MM.1S (cell line): ENCODE measurements at places on chromosomes 2 and 18.

GRCh38 chr2:160271171-160272086 lies 71.4 kb upstream of the ITGB6 start:
- DNase-seq, result no peak

DNA sequence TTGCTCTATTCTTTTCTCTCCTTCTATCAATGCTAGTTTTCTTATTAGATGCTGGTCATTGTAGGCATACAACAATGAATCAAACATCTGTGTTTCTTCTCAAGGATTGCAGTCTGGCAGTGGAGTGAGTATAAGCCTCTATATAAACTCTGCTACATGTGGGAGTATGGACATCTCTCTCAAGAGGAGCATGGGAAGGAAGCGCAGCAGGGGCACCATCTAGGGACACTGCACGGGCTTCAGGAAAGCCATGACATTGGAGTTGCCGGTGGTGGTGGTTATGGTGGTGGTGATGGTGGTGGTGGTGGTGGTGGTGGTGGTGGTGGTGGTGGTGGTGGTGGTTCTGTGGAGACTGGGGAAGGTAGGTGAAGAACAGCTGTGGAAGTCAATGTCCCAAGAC lies 462.6 kb downstream of the RNF144A start:
- DNase-seq, result no peak

- DNase-seq, result peak; percentile 53
Observed at GRCh38 chr2:8761529-8762164, 75.8 kb downstream of the KIDINS220 start.

GRCh38 chr2:169727065-169727464 lies 6.6 kb upstream of the KLHL23 start:
- no peak for DNase-seq

- no peak for DNase-seq
Observed at GRCh38 chr2:218516614-218517013, 51.5 kb downstream of the USP37 start.

GRCh38 chr2:28342081-28342967 lies 50.3 kb upstream of the FOSL2 start:
- DNase-seq, result no peak

DNA sequence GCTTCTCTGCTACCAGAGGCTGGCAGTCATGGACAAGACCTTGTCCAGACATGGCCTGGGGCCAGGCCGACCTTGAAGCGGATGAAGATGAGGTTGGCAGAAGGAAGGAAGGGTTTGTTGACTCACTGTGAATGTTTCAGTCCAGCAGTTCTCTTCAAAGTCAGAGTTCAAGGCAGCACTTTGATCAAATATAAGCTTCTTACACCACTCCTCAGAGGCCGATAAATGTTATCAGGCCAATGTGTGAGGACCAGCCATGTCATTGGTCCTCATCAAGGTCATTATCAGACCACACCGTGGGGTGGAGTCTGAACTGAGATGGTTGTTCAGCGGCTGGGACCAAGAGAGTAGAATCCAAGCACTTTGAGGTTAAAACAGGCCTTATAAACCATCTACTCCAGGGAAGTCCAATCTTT lies 35.5 kb downstream of the QPCT start:
- DNase-seq, result no peak

DNA sequence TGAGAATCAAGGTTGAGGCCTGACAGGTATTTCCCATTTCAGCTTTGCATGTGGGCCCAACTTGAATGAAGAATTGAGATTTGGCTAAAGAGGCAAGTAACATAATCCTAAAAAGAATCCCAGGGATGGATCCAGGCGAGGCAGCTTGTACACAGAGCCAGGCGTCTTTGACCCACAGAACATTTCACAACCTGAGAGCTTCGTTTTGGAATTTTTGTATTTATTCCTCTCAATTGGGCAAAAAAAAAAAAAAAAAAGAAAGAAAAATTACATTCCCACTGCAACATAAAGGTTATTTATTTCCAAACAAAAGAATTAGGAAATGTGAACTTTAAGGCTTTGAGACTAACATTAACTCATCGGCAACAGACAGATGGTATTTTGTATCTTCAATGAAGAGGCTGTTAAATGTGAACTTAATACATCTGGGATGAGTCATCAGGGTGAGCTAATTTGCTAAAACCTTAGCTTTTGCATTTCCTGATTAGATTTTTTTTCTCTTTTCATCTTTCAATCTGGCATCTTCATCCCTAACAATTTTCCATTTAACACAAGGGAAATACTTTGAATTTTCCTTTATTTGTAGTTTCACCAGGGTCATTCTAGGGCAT lies 478.5 kb upstream of the TNP1 start:
- DNase-seq, result no peak

GRCh38 chr2:109331896-109332848 lies 203.2 kb downstream of the SH3RF3 start:
- peak; percentile 67 for DNase-seq

GRCh38 chr2:110740747-110741349 lies 8.5 kb downstream of the ACOXL start:
- no peak for DNase-seq

GRCh38 chr2:172296267-172297046 lies 130.9 kb upstream of the ITGA6 start:
- DNase-seq, result no peak

- DNase-seq, result no peak
Observed at GRCh38 chr18:49621717-49622351, 60.0 kb downstream of the LIPG start.

DNA sequence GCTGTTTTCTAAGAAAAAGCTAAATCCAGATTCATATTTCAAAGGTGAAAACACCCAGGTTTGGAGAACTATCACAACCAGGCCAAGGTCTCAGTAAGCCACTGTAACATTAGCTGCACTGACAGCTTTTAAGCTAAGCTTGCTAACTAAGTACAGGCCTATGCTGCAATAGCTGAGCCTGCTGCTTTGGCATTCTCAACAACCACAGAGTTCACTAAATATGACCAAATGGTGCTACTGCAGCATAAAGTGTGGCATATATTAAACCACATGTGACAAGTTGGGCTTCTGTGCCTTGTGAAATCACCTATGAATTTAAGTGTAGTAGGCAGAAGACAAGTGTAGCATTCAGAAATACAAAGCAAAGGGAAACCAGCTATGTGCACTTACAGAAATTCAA lies 206.7 kb downstream of the TCF4 start:
- peak; percentile 7 for DNase-seq

GRCh38 chr2:135349941-135350340 lies 181.1 kb downstream of the ZRANB3 start:
- no peak for DNase-seq

GRCh38 chr2:221085341-221085900 lies 486.7 kb downstream of the EPHA4 start:
- no peak for DNase-seq

- DNase-seq, result no peak
Observed at GRCh38 chr18:46243673-46244072, 139.5 kb downstream of the HAUS1 start.

DNA sequence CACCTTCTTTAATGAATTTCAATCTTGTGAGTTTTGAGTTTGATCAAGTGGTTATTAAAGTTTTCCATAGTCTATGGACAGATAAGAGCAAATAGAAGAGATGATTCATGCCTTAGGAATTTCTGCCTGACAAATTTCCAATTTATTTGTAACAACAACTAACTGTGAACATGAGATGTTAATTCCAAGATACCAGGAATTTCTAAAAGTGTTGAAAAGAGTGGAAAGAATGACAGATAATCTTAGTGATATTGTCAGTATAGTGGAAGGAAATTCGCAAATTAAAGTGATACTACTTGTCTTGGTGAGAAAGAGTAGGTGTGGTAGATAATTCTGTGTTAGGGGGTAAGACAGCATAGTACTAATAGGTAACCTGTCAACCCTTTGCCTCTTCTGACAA lies 82.4 kb downstream of the AGPS start:
- no peak for DNase-seq

- no peak for DNase-seq
Observed at GRCh38 chr2:142938240-142938639, 60.8 kb downstream of the KYNU start.

DNA sequence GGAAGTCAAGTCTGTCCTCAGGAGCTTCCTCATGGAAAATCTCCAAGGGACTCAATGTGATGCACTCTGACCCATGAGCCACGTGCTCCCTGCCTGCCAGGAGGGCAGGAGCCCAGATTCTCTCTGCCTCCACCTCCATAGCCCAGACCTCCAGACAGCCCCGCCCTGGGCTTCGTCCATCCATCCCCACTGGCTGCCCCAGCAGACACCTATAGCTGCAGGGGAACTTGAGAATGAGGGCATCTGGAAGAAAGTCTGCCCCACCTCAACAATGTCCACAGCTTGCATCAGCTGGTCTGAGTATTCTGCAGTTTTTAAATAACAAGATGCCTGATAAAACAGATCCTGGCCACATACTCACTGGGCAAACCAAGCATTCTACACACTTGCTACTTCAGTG lies 418.8 kb upstream of the SMIM21 start:
- DNase-seq, result no peak

GRCh38 chr18:79424008-79424565 lies 28.4 kb downstream of the NFATC1 start:
- no peak for DNase-seq

- DNase-seq, result no peak
Observed at GRCh38 chr2:162063281-162063680, 10.7 kb downstream of the DPP4 start.

DNA sequence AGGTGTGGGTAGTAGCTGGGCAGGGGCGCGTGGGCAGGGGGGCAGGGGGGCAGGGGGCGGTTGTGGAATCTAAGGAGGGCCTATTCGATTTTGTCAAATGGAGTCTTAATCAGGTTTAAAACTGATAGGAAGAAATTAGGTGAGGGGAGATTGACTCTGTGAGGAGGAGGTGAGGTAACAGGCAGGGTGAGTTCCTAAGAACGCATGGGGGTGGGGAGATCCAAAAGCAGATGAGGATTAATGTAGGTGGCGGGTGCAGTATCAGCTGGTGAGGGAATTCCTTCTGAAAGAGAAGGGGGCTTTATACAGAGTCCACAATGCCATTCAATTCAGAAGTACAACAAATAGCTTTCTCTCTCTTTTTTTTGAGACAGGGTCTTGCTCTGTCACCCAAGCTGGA lies 72.7 kb downstream of the CAB39 start:
- DNase-seq, result no peak

DNA sequence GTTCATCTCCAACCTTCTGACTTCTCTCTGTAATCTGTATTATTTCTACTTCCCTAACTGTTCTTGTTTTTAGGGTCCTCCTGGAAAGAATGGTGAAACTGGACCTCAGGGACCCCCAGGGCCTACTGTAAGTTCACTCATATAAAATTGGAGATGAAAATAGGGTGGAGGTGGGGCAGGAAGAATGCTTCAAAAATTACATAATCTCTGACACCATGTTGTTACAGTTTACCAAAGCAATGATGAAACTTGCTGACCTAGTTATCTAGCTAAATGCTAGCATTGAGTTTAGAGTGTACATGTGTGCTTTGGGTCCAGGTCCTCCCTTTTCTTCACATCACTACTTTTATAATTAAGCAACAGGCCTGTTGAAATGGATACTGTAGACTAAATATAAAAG lies 23.1 kb downstream of the COL3A1 start:
- DNase-seq, result no peak

DNA sequence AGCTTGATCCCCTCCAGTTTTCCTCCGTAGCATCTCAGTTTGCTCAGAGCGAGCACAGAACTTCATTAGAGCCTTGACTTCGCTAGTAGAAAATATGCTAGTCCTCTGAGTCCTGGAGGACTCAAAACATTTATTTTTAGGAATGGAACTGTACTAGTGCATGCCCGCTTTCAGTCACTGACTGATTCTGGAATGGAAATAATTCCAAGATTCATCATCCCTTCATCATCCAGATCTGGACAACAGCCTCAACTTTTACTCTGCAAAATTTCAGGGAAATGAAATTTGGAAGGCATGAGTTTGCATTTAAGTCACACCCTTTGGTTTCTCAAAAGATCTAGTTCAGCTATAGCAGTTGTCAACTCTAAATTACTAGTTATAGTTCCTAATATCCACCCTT lies 304.6 kb downstream of the XIRP2 start:
- no peak for DNase-seq

DNA sequence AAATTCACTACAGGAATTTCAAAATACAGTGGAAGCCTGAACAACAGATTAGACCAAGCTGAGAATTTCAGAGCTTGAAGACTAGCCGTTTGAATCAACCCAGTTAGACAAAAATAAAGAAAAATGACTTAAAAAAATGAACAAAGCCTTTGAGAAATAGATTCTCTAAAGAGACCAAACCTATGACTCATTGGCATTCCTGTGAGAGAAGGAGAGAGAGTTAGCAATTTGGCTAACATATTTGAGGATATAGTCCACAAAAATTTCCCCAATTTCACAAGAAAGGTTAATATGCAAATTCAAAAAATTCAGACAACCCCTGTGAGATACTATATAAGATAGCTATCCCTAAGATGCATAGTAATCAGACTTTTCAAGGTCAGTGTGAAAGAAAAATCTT lies 78.0 kb downstream of the MYO3B start:
- DNase-seq, result no peak

DNA sequence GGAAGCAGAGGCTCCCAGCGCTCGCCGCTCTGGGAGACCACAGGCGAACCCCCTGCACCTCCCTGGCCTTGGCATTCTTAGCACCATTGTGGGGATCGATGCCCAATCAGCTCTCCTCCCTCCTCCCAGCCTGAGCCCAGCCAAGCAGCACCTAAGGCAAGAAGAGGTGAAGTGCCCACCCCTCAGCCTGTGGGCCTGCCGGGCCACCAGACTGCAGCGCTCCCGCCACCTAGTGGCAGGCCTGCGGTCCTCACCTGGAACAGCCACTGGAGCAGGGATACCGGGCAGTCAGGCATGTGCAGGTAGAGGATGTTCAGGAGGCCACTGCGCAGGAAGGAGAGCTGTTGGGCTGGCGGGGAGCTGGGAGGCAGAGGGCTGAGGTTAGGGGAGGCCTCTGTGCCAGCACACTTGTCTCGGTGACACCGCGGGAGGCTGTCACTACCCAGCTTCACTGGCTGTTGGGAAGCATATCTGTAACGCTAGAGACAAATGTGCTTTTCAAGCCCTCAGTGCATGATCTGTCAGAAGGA lies 35.2 kb downstream of the FAM178B start:
- DNase-seq, result peak; percentile 61

GRCh38 chr2:172558372-172558771 lies 2.5 kb downstream of the PDK1 start:
- peak; percentile 36 for DNase-seq

- DNase-seq, result no peak
Observed at GRCh38 chr2:127086990-127087790, 19.8 kb downstream of the BIN1 start.

GRCh38 chr2:226799976-226800940 lies 638 bp upstream of the IRS1 start:
- DNase-seq, result peak; percentile 19

GRCh38 chr2:189076572-189076971 lies 102.4 kb downstream of the COL3A1 start:
- DNase-seq, result no peak

DNA sequence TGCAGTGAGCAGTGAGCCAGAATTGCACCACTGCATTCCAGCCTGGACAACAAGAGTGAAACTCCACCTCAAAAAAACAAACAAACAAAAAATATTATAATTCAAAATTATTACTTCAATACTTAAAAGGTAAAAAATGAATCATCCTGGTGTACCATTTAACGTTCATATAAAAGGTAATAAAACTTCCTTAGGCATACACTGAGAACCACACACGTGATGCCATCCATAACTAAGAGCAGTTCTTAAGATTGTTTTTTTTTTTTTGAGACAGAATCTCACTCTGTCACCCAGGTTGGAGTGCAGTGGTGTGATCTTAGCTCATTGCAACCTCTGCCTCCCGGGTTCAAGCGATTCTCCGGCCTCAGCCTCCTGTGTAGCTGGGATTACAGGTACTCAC lies 29.4 kb downstream of the YWHAQ start:
- DNase-seq, result no peak
